GM04503 (cell line): ENCODE measurements at places on chromosomes 16 and 17.
A peak's percentile ranks its signal among the peaks of the same experiment; 100 is the strongest.

GRCh38 chr17:57874434-57875289, 24.8 kb upstream of the MRPS23 start:
- DNase-seq: peak; percentile 76

- DNase-seq: no peak
Observed at GRCh38 chr16:11401161-11402050, 56.1 kb downstream of the RMI2 start.

DNA sequence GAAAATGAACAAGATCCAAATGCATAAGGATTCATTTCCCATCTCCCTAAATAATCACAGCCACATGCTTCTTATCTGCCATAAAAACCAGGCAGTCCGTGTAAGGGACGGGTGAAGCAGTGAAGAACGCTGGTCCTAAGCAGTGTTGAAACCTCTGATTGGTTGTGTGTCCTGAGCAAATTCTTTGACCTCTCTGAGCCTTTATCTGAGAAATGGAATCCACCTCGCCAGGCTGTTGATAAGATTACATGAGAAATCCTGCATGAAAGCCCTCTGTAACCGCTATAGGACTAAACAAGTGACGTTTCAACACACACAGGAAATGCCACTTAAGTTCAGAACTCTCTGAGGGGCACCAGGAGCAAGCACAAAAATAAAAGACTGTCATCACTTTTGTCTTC, 26.8 kb downstream of the GAS7 start:
- no peak for DNase-seq

DNA sequence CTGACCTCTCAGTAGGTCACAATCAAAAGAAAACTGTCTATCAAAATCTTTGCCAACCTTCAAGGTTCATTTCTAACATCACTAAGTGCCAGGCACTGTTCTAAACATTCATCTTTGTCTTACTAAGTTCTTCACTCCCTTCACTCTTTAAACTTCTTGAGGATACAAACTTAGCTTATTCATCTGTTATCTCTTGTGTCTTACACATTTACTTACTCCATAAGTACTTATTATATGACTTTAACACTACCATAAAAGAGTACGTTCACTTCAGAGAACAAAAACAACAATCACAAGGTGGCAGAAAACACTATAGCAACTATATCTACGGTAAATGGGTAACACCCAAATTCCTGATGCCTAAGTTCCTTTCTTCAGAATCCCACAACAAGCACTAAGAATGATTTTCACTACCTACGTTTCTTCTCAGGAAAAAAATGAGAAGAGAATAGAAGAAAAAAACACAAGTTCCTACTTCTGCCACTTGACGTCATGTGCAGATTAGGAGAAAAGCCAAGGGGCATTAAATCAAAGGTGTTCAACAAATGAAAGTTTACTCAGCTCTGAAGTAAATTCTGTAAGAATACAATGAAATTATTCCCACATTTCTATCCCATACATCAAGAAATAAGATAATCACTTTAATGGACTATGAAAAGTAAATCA, 29.2 kb downstream of the KANSL1 start:
- DNase-seq: no peak

GRCh38 chr17:42548993-42549755, 3.5 kb upstream of the HSD17B1 start:
- DNase-seq: no peak

DNA sequence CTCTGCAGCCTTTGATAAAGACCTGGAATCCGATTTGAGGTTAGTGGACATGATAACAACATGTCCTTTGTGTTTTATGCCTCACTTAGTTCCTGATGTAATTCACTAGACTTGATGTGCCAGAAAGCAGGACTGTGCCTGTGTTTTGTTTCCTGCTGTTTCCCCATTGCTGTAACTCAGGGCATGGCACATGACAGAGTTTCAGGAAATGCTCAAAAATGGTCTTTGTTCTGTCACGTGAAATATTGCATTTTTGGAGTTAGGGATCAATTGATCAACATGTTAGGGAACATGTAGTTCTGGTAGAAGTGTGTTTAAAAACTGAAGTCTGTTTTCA, 32.8 kb downstream of the DHX38 start:
- DNase-seq: no peak

- DNase-seq: no peak
Observed at GRCh38 chr16:1098266-1098991, 2.4 kb upstream of the C1QTNF8 start.

- no peak for DNase-seq
Observed at GRCh38 chr16:1510941-1511351, 17.8 kb downstream of the TELO2 start.
